Osteoblast (primary cell): ENCODE measurements at places on chromosomes 4 and X. TPM values are rescaled to one million over a fixed set of nuclear protein-coding genes. Genes with fewer than 3 reads are reported as not detected.

DNA sequence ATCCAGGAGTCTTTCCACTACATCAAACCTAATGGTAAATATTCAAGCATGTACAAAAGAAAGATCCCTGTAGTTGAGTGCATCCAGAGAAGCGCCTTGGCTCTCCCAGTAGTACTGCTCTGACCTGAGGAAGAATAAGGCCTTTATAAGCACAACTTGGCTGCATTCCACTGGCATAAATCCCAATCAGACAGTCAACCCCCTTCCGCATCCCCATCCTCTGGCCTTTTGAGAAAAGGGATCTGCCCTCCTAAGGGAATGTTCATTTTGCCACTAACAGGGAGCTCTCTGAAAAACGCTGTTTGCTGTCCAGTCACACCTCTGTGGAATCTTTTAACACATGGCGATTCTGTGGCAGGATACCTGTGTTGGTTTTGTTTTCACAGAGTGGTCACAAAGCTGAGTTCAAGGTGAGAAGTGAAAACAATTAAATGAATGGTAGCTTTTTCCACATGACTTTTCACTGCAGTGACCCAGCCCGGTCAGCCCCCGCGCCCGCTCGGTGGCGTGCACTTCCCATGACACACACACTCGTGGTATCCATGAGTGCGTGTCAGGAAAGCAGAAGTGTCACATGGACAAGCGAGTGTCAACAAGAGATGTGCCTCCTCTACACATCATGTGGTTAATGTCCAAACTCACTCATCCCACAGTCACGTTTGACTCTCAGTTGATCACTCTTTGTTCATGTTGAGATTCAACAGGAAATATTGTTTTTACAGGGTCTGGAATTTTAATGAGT is 112.2 kb upstream of the ENPP6 start:
- DNase-seq, result peak; percentile 68

DNA sequence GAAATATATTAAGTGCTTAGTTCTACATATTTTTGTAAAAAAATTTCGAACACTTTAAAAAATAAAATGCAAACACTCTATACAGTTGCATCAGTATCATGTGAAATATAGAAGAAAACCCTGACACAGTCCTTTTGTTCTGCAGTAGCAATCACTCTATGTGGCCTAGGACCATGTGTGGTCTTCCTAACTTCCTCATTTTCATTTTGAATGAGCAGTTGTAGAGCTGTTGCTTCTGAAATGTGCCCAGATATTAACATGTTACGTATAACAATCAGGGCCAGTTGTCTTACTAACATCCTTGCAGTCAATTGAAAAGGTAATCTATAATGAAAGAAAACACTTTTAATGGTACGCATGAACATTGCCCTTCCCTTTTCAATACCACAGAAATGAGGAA is 107.9 kb downstream of the ZNF827 start:
- no peak for DNase-seq

- no peak for DNase-seq
Observed at GRCh38 chr4:19317377-19317776, 934.3 kb upstream of the SLIT2 start.

- peak; percentile 21 for DNase-seq
Observed at GRCh38 chr4:120770897-120771296, 151.6 kb downstream of the PRDM5 start.

CDX4 gene
- total RNA-seq, result not detected in 2 replicates

FRG2 gene
- not detected in 2 replicates for total RNA-seq

- no peak for DNase-seq
Observed at GRCh38 chrX:149759824-149760223, 14.0 kb upstream of the HSFX1 start.

- DNase-seq, result no peak
Observed at GRCh38 chr4:121094297-121094966, 22.1 kb upstream of the NDNF start.

GRCh38 chr4:93299118-93299517 is 529.4 kb upstream of the ATOH1 start:
- DNase-seq, result no peak

- no peak for DNase-seq
Observed at GRCh38 chrX:41542536-41542935, 95.4 kb downstream of the NYX start.

MAP3K15 gene
- total RNA-seq, result under 0.01 TPM in 2 replicates

- no peak for DNase-seq
Observed at GRCh38 chrX:155246748-155247147, 17.5 kb downstream of the RAB39B start.

OPRPN gene
- total RNA-seq, result not detected in 2 replicates

DNA sequence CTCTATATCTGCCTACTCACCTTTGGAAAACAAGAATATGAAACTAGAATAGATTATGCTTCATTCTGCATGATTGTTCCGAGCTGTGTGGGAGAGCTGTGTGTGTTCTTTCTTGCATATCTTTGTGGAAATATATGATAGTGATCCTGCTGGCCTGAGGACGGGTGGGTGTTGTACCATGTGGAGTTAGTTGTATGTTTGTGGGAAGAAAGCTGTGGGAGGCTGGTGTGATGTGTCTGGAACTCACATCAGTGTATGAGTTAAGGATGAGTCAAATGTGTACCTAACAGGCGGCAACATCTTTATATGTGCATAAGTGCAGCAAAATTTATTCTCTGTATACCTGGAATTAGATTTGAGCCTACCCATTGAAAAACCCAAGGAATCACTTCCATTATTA is 208.1 kb upstream of the ADGRL3 start:
- no peak for DNase-seq

PGRMC1 gene
- total RNA-seq, result 118 and 124 TPM in 2 replicates

TKTL1 gene
- not detected in 2 replicates for total RNA-seq

GRCh38 chrX:109614951-109615350 is 10.0 kb downstream of the KCNE5 start:
- DNase-seq, result no peak

- DNase-seq, result peak; percentile 3
Observed at GRCh38 chr4:73045879-73046278, 23.6 kb downstream of the COX18 start.

DNA sequence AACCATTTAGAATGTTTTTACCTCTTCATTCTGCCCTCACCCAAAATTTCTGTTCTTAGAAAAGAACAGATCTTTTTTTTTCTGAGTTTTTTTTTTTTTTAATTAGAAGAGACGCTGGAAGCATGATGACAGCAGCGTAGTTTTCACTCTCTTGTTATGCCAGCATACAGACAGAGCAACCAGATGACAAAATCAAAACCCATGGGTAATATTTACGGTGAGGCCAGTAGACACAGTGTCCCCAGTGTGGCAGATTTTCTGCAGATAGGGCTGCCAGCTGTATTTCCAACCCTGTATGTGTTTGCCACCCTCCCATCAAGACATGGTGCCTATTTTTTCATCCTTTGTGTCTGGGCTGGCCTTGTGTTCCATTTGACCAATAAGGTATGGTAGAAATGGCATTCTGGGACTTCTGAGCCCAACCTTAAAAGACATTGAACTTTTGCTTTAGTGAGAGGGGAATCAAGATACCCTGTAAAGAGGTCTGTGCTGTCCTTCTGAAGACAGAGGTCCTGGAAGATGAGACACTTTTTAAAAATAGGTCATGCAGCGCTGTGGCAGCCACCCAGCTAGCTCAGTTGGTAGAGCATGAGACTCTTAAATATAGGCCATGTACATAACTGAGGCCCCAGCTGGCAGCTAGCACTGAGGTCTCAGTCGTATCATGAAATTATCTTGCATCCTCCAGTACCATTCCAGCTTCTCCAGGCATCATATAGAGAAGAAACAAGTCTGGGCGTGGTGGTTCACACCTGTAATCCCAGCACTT is 6.7 kb upstream of the ZNF41 start:
- no peak for DNase-seq

SATL1 gene
- not detected in 2 replicates for total RNA-seq

TCP11X2 gene
- total RNA-seq, result not detected in 2 replicates

DNA sequence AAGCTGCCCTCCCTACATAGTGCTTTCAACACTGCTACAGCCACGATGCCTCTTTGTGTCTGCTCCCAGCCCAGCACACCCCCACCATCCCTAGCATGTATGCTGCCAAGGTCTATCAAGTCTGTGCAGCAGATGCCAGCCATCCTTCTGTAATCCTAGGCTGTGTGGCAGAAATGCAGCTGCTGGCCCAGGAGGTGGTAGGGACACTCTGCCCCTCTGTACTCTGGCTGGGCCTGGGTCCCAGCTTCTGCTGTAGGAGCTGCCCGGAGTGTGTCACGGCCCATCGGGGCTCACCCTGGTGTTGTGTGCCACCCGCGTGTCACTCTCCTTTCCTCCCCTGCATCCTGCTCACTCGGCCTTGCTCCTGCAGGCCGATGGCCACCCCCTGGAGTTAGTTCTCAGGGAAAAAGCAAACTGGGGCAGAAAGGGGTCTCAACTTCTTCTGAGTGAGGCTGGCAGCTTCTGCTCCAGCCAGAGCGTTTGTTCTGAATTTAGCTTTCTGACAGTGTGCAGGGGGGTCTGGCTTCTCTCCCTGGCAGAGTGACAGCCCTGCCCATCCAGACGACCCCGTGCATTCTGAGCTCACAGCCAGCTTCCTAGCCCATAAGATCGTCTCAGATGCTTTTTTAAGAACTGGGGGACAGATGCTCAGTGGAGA is 22.7 kb downstream of the PSAPL1 start:
- peak; percentile 27 for DNase-seq

DNA sequence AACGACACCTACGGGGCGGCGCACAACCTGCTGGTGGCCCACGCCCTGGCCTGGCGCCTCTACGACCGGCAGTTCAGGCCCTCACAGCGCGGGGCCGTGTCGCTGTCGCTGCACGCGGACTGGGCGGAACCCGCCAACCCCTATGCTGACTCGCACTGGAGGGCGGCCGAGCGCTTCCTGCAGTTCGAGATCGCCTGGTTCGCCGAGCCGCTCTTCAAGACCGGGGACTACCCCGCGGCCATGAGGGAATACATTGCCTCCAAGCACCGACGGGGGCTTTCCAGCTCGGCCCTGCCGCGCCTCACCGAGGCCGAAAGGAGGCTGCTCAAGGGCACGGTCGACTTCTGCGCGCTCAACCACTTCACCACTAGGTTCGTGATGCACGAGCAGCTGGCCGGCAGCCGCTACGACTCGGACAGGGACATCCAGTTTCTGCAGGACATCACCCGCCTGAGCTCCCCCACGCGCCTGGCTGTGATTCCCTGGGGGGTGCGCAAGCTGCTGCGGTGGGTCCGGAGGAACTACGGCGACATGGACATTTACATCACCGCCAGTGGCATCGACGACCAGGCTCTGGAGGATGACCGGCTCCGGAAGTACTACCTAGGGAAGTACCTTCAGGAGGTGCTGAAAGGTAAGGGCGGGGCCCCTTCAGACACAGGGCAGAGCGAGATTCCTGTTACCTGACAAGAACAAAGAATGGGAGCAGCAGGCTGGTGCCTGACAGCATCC is 11.7 kb downstream of the RPL9 start:
- peak; percentile 92 for DNase-seq
